Ovary (tissue), 10 donors: ENCODE measurements at places on chromosomes 12 and 14. TPM values are rescaled to one million over a fixed set of nuclear protein-coding genes. Genes with fewer than 3 reads are reported as not detected.

DNA sequence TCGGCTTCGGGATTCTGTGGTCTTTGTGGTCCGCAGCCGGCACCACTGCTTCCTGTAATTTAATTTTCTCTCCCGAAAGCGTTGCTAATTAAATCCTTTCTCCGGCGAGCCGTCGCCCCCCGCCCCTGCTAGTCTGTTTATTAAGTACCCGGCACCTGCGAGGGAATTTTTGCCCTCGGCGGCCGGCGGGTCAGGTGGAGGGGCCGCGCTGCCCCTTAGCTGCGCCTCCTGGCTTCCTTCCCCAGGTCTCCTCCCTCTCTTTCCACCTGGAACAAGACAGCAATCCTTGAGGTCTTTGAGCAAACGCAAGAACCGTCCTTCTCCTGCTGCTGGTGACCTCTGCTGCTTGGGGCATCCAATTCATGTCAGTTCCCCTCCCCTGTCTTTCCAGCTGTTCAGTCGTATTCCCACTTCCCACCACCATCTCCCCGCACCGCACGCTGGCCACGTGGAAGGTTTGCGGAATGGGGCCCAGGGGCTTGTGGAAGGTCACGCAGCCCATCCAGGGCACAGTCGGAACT is 16.2 kb downstream of the ZDHHC22 start:
- DNase-seq, result no peak

- no peak for DNase-seq
These were observed 1304.9 kb downstream of the TMEM121 start for GRCh38 chr14:106831322-106831720.

DNA sequence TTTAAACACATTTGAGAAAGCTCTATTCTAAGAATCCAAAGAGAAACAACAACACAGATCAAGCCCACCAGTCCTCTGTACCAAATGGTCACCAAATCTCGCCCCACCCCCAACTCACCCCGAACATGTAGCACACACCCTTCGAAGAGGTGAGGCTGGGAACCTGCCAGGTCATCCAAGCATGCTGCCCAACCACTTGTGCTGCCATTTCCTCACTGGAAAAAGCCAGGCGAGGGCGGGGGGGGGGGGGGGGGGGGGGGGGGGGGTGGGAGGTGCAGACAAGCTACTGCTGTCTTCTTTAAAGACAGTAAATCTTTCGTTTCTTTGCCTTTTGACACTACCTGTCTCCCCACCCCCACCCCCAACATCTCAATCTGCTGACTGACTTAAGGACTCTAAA is 59.9 kb downstream of the SETD3 start:
- no peak for DNase-seq

- DNase-seq, result no peak
These were observed 66.6 kb downstream of the FLRT2 start for GRCh38 chr14:85596562-85596961.

DNA sequence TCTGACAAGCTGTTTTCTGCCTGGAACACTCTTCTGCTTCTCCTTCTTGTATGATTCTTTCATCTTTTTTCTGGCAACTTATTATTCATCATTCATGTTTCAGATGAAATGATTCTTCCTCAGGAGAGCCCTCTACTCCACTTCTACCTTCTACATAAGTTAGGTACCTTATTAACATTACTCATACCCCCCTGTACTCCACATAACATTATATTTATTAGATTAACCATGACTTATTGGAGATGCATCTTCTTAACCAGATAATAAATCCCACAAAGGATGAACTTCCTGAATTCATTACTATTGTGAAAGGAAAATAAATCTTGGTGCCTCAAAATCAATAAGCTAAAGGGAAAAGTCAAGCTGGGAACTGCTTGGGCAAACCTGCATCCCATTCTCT is 1636.5 kb upstream of the FLRT2 start:
- DNase-seq, result no peak

DNA sequence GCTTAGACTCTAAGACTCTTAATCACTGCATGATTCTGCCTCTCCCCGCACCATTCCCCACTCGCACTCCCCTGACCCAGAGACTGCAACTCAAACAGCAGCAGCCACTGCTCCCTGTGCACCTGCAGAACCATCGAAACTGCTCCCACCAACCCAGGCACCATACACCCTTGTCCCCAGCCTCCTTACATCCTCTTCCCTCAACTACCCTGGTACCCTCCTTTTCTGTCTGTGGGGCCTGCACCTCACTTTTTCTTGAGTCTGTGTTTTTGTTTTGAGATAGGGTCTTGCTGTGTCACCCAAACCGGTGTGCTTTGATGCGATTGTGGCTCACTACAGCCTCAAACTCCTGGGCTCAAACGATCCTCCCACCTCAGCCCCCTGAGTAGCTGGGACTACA is 69.4 kb downstream of the RNFT2 start:
- no peak for DNase-seq

DNA sequence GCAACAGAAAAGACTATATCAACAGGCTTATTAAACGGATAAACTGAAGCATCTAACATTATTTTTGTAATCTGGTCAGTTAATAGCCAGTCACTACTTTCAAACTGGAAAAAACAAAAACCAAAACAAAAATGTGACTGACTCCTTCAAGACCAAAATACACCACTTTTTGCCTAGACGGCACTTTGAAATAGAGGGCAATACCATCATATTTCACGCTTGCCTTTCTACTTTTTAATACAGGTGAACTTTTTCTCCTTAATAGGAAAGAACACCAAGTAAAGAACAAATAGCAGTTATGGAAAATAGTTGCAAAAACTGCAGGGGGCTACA is 550 bp upstream of the NUP107 start:
- DNase-seq, result no peak

DNA sequence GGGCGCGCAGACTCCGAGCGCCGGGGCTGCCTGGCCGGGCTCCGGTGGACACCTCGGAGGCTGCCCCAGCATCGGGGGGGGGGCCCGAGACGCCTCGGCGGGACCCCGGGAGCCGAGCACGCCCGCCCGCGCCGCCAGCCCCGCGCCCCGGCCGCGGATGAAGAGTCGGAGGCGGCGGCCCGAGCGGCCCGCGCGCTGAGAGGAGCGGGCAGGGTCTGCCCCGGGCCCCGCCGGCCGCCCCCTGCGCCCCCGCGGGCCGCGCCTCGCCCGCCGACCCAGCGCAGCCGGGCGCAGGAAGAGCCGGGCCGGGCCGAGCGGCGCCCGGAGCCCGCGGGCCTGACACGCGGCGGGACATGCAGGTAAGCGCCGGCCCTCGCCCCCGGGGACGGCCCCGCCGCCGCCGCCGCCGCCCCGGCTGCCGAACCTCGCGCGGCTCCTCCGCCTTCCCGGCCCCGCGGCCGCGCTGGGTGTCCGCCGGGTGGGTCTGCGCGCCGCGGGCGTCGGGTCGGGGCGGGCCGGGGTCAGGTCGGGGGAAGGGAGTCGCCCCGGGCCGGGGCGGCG is 63.7 kb downstream of the FBXL14 start:
- DNase-seq, result peak; percentile 50

DNA sequence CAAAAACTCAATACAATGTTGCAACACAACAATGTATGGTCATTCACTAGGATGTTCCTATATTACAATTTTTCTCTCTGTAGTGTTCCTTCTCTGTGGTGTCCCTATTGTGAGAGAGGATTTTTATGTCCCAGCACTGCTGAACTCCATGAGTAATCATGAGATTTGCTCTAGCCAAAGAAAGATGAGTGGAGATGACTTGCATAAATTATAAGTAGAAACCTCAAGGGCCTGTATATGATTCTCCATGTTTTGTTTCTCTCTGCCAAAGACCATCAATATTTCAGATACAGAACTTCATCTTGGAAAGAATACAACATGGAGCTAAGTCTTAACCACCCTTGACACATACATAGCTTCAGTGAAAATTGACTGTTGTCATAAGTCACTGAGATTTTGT is 579.1 kb downstream of the TMTC2 start:
- DNase-seq, result no peak

DNA sequence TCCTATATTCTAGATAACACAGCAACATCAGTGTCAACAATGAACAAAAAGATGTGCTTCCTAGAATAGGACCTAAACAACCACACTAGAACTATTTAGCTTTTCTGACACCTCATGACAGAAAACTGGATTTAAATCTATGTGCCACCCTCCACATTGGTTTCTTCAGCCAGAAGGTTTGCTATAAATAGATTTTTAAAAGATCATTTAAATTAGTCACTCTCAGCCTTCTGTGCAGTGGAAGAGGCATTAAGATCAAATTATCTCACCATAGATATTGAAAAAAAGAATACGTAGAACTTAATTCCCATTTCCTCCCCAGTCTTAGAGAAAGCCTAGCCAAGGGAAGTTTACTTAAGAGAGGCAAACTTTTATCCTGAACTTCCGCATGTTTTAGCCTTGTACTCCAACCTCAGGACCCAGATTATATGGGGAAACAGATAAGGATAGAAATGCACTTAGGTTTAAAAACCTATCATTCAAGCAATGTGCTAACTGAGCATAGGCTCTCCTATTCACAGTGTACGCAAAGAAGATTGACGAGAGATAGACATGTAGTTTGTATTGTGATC is 59.6 kb downstream of the NELL2 start:
- DNase-seq, result no peak

- DNase-seq, result no peak
These were observed 121.8 kb downstream of the SLC38A6 start for GRCh38 chr14:61102549-61103466.

- peak; percentile 31 for DNase-seq
These were observed 17.1 kb downstream of the DEGS2 start for GRCh38 chr14:100142073-100143040.

DNA sequence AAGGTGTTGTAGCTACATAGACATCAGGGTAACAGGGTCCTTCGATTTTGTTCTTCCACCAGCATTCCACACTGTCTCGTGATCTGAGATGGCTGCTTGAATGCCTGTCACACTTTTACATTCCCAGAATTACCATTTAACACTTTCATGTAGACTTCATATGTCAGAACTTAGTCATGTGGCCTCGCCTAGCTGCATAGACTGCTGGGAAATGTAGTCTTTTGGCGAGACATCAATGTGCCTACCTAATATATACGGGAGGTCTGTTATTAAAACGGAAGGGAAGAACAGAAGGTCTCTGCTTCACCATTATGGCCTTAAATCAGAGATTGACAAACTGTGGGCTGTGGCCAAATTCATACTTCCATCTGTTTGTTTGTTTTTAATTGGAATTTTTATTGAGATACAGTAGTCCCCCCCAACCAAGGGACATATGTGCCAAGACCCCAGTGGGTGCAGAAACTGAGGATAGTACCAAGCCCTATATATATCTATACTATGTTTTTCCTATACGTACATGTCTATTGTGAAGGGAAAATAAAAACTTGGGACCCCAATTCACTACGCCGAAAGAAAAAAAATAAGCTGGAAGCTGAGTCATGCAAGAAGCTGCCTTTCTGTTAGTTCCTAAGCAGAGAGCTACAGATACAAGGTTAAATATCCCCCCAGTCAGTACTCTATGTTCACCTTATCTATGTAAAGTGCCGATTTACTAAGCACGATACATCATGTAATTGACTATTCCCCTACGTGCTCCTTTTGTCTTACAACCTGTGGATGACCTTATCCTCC is 11.3 kb upstream of the HRK start:
- no peak for DNase-seq

- no peak for DNase-seq
These were observed 33.8 kb downstream of the CREBL2 start for GRCh38 chr12:12645485-12645884.

GRCh38 chr14:77026166-77026929 is 2.2 kb downstream of the IRF2BPL start:
- peak; percentile 40 for DNase-seq

DNA sequence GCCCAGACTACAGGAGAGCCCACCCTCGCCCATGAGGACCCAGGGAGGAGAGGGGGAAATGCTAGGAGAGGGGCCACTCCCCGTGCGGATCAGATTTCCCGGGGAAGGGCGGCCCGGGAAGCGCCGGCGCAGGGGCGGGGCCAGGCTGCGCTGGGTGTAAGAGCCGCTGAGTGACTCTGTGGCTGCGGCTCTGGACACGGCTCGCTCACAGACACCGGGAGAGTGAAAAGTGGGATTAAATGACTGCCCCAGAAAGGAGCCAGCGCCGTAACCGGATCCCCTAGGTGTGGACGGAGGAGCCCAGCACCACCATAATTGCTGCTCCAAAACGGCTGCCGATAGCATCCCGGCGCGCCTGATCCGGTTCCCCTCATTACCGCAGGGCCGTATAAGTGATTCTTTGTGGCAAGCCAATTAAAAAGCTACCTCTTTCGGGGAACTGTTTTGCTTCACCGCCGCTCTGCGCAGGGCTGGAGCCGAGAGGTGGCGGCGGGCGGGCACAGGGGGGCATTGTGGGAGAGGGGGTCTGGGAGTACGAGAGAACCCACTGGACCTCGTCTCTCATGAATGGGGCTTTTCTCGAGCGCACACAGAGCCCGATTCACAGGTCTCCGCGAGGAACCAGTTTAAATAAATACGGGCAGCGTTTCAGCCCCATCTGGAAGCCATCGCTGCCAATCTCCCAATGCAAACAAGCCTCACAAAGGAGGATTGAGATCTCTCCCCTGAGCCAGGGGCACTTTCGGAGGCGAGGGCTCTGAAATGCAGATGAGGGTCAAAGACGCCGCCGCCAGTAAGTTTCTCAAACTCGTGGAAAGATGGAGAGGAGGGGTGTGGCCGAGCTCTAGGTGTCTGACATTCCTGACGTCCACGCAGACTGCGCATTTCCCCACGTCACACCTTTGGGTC is 2.5 kb downstream of the COL2A1 start:
- DNase-seq, result no peak

GRCh38 chr12:30744321-30744720 is 10.4 kb downstream of the CAPRIN2 start:
- no peak for DNase-seq

- no peak for DNase-seq
These were observed 131.9 kb upstream of the CAND1 start for GRCh38 chr12:67137256-67137655.

DNA sequence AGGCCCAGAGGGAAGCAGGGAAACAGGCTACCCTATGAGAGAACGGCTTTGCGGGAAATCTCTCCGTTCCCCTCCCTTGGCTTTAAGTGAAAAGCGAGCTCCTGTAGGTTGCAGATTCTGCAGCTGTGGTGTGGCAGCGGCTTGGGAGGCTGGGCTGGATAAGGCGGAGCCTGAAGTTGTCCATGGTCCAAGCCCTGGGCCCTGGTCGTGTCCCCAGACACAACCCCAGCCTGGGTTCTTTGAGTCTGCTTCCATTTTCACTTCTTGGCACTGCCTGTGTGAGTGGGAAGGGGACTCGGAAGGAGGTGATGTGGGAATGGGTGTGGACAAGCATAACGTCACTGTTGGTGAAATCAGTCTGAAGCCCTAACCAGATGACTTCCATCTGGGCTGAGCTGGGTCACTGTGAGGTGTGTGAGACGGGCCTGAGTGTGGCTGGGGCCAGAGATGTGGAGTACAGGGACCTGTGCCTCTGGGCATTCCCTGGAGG is 43.0 kb upstream of the CTDSP2 start:
- DNase-seq, result peak; percentile 81

RNASE4 gene
- total RNA-seq, result 73.9 TPM

CIROP gene
- not detected for total RNA-seq

KRT75 gene
- not detected for total RNA-seq

TESPA1 gene
- 1.3 TPM for total RNA-seq

TOMM20L gene
- total RNA-seq, result not detected

NKX2-1 gene
- not detected for total RNA-seq

SUSD6 gene
- 35.3 TPM for total RNA-seq

FGF6 gene
- total RNA-seq, result not detected

B4GALNT3 gene
- 2.6 TPM for total RNA-seq
